ENCODE measurements at places on chromosomes 16 and 17.

DNA sequence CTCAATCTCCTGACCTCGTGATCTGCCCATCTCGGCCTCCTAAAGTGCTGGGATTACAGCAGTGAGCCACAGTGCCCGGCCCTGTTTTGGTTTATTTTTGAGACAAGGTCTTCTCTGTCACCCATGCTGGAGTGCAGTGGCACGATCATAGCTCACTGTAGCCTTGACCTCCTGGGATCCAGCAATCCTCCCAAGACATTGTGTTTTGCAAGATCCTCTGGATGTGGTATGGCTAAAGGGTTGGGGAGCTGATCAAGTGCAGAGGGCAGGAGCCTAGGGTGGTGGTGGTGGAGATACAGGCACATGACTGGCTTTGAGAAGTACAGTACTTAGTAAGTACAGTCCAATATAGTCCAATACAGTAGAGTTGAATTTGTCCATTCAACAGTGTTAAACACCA, 16.6 kb upstream of the TNS4 start:
- DNase-seq: no peak

DNA sequence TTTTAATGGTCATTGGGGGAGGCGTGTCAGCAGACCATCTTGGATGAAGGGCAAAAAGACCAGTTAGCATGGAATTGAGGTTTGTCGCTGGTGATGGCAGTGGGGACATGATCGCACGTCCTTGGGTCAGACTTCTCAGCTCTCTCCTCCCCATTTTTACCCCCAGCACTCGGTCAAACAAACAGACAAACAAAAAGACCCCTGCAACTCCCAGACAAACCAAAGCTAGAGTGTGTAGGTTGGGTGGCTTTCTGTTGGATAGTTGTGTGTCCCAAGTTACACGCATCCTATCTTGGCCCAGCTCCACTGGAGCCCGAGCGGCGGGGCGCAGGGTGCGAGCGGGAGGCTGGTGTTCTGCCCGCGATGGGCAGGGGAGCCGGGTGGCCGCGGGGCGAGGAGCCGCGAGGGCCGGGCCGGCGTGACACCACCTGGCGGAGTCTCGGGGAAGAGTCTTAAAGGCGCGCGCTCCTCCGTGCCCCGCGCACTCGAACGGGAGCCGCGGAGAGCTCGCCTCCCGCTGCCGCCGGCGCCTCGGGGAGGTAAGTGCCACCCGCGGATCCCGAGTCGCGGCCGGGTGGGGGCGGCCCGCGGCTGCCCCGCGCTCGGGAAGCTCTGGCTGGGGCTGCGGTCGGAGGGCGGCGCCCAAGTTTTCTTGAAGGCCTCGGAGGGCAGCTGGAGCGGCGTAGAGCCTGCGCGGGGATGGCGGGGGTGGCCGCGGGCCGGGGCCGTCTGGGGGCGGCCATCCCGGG, 18.5 kb upstream of the NTN1 start:
- DNase-seq: no peak

- no peak for DNase-seq
Observed at GRCh38 chr16:57694231-57694724, 328 bp upstream of the DRC7 start.

GRCh38 chr17:46720408-46720807, 98.1 kb downstream of the WNT3 start:
- DNase-seq: no peak

- no peak for DNase-seq
Observed at GRCh38 chr16:8552487-8553221, 37.7 kb downstream of the TMEM114 start.

- DNase-seq: no peak
Observed at GRCh38 chr17:32256012-32256700, 9.5 kb upstream of the RHBDL3 start.

DNA sequence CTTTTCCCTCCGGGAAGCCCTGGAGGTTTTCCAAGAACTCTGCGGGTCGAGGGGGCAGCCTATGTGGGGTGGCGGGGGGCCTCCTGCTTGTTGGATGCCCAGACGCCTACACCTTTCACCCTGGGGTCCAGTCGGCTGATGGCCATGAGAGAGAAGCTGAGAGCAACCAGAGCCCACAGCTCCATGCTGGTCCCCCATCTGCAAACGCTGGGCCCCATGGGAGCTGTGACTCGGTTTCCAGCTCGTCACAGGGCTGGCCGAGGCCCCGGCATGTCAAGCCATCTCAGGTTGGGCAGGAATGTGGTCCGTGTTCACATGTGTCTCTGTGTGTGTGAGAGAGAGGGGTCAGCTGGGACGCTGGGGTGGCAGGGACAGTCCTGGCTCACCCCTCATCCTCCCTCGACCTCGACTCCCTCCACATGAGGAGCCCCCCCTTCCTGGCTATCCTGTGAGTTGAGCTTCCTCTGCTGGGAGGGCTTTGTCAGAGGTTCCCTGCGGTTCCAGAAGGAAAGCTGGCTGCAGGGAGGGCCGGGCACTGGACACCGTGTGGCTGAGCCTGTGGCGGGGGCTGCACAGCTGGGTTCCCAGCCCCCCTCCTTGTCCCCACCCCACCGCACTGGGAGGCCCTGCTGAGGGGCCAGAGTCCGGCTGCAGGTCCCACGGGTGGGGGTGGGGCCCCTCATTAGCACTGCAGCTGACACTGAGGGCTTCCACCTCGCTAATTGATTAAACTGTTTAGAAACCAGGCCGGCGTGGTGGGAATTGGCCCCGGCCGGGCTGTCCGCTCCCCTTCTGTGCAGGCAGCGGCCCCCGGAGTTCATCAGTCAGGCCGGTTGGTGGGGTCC, 19.1 kb downstream of the METRNL start:
- DNase-seq: no peak

DNA sequence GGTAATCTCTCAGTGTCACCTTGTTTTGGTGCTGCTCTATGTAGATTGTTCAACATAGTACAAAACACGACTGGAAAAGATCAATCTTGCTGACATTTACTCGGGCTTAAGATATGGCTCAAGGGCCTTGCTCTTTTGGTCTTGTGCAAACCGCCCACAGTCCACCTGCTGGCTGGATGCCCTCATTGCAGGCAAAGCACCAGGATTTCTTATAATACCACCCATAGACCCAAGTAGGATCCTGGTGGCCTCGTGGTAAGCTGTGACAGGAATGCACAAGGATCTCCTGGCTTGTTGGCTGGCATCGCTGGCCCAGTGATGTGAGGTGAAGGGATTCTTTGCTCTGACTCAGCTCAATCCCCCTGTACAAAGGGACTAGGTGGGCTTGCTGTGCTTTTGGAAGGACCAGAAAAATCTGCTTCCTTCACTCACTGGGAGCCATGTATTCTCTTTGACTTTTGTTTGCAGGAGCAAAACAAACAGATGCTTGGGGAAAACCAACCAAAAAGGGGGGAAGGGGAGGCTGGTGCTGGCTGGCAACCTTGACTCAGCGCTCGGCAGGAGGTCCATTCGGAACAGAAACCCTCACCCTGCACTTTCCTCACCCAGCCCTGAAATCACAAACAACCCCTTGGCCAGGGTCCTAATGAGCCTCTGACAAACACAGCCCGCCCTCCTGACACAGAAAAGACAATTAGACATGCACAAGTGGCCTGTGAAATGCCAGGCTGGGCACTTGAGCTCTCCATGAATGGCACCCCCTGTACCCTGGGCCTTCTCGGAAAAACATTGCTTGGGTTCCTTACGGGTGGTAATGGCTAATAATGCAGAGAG, 36.6 kb upstream of the MED9 start:
- DNase-seq: peak; percentile 33

DNA sequence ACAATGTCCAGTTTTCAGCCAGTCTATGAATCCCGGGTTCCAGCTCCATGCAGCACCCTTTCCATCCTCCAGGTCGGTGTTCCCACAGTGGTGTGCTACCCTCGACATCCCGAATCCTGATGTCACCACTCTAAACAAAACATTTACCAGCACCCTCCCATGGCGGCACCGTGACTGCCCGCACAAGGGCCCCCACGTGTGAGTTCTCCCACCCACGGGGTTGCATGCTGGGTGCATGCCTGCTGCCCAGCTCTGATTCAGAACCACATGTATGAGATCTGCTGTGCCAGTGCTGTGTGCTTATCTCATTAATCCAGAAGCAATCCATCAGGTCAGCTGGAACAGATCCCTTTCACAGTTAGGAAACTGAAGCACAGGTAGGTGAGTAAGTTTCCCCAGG, 57.4 kb downstream of the C16orf78 start:
- DNase-seq: no peak

DNA sequence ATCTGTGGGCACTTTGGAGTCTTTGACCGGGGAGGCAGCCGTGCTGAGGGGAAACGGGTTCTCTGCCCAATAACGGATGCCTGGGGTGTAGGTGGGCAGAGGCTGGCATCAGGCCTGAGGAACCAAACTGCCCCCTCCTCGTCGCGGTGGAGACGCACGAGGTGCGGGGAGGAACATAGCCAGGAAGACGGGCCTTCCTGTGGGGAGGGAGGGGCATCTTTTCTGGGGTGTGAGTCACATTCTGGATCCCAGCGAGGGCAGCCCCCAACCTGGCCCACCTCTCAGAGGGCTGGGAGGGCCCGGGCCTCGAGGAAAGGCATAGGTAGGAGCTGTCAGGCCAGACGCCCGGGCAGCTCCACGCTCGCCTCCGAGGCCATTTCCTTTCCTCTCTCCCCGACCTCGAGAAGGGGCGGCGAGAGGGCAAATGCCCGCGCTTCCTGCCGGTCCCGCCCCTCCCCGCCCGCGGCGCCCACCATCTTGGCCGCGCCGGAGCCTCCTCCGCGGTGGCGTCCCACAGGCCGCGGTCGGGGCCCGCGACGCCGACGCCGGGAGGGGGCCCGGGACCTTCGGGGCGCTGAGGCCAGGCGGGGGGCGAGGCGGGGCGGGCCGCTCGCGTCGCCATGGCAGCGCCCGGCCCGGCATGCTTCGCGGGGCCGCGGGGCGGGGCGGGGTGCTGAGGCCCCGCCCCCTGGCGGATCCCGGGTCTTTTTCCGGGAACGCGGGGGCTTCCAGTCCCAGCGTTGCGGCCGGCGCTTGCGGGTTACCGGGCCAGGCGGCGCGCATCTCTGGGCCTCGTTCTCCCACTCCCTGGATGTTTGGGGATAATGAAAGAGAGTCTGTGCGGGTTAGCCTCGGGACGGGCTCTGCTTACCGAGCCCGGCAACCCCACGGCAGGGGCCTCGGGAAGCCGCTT, 13.2 kb downstream of the RAI1 start:
- DNase-seq: peak; percentile 42

DNA sequence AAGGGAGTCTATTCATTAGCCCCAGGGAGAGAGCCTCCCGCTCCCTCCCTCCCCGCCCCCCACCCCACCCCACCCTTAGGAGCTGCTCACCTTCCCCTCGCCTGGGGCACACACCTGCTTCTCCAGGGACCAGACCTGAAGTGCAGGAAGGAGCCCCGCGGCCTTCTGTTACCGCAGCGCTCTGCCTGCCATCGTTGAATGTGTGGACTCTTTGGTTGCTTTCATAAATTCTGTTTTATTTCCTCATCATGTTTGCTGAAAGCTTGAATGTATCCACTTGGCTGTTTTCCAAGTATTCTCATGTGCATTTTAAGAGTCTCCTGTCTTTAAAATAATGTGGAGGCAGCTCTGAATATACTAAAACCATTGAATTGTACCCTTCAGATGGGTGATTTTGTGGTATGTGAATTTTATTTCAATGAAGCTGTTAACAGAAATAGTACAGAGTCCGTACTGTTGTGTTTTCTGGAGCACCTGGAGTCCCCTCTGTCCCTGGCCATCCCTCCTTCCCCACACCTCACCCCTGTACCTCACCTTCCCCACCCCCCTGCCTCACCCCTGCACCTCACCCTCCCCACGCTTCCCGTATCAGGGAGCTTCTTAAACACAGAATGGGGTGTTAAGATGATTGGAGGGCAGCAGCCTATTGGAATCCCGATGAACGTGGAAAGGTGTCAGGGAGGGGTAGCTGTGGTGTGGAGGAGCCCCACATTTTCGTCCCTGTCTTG, 25.5 kb downstream of the RAB11FIP3 start:
- DNase-seq: no peak

GRCh38 chr16:80437707-80438106, 103.1 kb upstream of the DYNLRB2 start:
- DNase-seq: no peak

DNA sequence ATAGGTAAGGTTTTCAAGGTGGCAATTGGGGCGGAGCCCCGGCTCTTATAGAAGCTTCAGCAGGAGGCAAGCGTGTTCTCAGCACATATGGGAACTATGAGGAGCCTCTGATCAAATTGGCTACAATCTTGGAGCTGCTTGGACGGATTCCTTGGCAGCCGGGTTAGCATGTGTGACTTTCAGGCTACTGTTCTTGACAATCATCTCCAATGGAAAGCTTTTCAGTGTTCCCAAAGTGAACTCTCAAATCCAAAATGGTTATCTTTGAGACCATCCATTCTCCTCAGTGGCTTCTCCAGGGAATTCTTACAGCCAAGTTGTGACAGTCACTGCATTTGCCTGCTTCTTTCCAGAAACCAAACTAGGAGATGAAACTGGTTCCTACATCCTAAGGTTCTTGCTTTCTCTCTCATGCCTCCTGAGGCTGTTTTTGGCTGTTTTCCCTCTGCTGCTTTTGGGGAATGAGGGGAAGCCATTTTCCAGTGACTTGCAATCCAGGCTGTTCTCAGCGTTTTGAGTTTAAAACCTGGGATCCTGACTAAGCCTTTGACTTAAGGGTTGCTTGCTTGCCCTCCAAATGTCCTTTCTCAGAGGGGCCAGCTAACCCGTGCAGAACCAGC, 10.9 kb downstream of the HAS3 start:
- DNase-seq: no peak

DNA sequence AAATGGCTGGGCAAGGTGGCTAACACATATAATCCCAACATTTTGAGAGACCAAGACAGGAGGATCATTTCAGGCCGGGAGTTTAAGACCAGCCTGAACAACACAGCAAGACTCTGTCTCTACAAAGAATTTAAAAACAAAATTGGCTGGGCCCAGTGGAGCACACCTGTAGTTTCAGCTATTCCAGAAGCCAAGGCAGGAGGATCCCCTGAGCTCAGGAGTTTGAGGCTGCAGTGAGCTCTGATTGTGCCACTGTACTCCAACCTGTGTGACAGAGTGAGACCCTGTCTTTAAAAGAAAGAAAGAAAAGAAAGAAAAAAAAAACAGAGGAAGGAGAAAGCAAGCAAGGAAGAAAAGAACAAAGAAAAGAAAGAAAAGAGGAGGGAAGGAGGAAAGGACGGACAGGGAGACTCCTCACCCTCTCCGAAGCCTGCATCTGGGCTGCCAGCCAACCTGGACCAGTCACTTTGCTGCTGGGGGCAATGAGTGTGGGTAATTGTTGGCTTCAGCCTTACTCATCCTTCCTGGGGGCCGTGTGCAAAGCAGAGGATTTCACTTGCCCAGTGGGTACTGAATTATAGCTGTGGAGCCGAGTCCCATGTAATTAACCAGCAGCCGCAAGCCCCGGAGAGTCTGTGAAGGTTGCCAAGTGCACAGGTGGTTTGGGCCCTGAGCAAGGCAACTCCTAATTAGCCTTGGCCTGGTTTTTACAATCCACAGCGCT, 6.7 kb upstream of the MT4 start:
- DNase-seq: no peak

- DNase-seq: no peak
Observed at GRCh38 chr17:58668598-58668935, 23.3 kb downstream of the TEX14 start.

DNA sequence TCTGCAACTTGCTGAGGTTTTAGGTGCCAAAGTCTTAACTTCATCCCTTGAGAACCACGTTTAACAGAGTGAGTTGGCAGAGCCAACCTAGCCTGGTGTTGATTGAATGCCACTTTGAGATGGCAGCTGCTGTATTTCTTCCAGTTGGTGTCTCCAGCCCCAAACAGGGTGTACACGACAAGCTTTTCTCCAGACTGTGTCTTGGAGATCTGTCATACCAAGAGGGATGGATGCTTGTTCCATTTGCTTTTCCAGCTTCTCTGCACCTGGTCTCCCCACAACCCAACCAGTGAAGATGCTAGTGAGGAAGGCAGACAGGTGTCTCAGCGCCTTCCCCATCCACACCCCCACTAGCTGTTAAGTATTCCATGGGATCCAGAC, 141.1 kb upstream of the HS3ST2 start:
- DNase-seq: no peak
